ENCODE measurements at places on chromosomes 6 and 20.

GRCh38 chr6:117267766-117268534, 2.6 kb downstream of the VGLL2 start:
- DNase-seq = no peak

GRCh38 chr6:113425977-113426660, 431.0 kb upstream of the MARCKS start:
- no peak for DNase-seq

DNA sequence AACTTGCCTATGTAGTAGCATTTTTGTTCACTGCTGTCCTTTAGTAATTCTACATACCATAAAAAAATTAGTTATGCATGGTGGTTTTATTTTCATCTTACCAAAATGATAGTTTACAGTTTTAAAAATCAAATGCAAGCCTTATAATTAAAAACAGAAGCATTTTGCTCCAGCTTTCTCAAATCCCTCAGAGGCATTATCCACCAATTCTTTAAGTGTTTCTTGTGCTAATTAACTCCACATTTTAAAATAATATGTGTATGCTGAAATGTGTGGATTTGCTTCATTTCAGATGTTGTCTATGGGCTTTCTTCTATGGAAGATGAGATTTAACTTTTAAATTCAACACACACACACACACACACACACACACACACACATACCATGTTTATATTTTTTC, 49.3 kb downstream of the PCSK2 start:
- DNase-seq = no peak

DNA sequence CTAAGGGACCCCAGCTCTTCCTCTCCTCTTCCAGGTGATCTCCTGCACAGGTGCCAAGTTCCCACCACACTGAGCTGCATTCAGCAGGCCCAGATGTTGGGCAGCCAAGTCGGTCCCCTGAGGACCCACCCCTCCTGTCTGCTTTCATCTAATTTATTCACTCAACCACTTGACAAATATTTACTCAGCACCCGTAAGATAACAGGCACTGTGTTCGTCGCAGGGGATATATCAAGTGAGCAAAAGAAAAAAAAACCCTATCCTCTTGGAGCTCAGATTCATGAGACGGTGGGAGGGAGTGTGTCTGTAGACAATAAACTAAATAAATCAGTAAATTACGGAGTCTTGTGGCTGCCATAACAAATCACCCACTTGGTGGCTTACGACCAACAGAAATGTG, 143.6 kb downstream of the MRPL14 start:
- no peak for DNase-seq

- DNase-seq = no peak
Observed at GRCh38 chr6:73400656-73401055, 6.0 kb downstream of the DDX43 start.

GRCh38 chr6:17687136-17687535, 19.6 kb downstream of the NUP153 start:
- DNase-seq = no peak

GRCh38 chr6:34773916-34774315, 16.6 kb downstream of the SNRPC start:
- DNase-seq = no peak

DNA sequence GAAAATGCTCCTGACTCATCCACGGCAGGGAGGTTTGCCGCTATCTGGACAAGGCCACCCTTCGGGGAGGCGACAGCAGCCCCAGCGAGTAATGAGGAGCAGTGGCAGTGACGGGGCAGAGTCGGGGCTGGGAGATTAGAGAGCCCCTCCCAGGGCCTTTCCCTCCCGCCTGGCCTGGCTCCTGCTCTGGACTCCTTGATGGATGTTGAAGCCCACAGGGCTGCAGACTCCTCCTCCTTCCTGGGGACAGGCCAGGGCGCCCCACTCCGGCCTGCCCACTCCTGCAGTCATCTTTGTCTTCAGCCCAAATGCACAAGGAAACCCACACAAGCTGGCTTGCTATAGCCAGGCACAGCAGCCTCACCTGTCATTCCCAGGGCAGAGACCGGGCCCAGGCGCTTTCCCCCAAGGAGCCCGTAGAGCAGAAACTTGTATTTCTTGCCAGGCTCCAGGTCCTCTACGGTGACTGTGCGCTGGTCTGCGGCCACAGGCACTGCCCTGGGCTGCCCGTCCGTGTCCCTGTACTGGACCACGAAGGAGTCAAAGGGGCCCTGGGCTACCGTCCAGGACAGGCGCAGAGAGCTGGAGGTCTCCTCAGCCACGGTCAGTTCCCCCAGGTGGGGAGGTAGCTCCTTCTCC, 7.7 kb downstream of the CYP21A2 start:
- DNase-seq = no peak

GRCh38 chr6:31622684-31623091, 2.2 kb downstream of the PRRC2A start:
- no peak for DNase-seq

DNA sequence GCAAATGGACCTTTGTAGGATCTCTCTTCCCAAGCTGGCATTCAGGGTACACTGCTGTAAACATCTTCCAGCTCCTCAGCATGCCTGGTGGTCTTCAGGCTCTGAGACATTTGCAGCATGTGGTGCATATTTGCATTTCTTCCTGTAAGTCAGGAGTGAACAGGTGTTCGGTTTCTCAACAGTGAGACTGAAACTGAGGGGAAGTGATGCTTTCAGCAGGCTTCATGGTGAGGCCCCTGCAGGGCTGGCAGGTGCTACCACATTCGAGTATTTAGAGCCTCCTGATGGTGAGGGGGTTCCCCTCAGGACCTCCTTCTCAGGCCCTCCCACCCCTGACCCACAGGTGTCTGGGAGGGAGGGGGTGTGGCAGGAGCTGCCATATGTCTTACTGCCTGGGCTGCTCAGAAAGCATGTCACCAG, 15.1 kb downstream of the MYBL2 start:
- DNase-seq = no peak

GRCh38 chr20:51043811-51044210, 20.9 kb upstream of the KCNG1 start:
- no peak for DNase-seq

All from neural crest cell (in vitro differentiated cells).